ENCODE measurements at places on chromosomes 1 and 21.

DNA sequence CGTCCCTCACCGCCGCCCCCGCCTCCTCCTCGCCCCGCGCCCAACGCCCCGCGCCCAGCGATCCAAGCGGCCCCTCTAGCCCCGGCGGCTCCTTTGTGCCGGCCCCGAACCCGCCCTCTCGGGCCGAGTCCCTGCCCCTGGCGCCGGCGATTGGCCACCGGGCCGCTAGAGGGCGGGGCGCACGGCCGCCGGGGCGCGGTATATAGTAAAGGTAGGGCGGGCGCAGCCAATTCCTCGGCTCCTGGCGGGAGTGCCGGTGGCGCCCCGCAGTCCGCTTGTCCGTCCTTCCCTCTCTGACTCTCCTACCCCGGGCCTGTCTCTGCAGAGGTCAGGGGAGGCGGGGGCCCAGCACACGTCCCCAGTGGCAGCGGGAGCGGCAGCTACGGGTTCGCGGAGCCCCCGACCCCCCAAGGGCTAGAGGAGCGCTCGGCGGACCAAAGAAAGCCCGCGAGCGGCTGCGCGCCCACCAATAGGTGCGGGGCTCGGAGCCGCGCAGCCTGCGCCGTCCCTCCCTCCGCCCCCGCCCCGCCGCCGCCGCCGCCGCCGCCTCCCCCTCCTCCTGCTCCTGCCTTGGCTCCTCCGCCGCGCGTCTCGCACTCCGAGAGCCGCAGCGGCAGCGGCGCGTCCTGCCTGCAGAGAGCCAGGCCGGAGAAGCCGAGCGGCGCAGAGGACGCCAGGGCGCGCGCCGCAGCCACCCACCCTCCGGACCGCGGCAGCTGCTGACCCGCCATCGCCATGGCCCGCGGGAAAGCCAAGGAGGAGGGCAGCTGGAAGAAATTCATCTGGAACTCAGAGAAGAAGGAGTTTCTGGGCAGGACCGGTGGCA, at the start of gene ATP1B1:
ATP1B1 (plus strand) TSS at position 596 of the 826 bp plus-strand sequence; CDS start at position 736, 140 bp downstream.
- DNase-seq: peak; percentile 95

DNA sequence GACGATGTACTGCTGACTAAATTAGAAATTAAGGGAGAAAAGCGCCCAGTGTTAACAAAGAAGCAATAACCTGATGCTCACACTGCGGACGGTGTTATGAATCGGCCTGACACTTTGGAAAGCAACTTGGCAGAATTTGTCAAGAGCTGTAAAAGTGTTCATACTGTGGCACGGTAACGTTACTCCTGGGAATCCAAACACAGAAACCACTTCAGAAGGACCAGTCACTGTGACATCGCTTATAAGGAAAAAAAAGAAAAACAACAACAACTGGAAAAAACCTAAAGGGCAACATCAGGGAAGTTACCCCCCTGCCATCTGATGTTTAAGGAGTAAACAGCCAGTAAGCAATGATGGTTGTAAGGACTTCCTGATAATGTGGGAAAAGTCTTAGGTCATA, 27.7 kb downstream of the CAPZB start:
- DNase-seq: no peak

DNA sequence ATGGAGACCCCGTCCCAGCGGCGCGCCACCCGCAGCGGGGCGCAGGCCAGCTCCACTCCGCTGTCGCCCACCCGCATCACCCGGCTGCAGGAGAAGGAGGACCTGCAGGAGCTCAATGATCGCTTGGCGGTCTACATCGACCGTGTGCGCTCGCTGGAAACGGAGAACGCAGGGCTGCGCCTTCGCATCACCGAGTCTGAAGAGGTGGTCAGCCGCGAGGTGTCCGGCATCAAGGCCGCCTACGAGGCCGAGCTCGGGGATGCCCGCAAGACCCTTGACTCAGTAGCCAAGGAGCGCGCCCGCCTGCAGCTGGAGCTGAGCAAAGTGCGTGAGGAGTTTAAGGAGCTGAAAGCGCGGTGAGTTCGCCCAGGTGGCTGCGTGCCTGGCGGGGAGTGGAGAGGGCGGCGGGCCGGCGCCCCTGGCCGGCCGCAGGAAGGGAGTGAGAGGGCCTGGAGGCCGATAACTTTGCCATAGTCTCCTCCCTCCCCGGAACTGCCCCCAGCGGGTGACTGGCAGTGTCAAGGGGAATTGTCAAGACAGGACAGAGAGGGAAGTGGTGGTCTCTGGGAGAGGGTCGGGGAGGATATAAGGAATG, 505 bp downstream of the LMNA start:
- no peak for DNase-seq

GRCh38 chr21:42424914-42425541, 21.3 kb downstream of the UBASH3A start:
- DNase-seq: no peak

DNA sequence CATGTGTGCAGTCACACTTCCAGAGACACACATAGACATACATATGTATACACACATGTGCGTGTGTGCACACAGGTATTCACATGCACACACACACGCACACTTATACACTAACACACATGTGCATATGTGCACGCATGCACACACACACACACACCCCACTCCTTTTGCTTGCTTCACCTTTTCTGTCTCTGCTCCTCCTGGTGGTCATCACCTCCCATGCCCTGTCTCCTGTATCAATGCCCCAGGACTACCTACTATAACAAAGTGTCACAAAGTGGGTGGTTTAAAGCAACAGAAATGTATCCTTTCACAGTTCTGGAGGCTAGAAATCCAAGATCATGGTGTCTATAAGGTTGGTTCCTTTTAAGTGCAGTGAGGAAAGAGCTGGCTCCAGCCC, 27.4 kb downstream of the ETS2 start:
- DNase-seq: no peak

DNA sequence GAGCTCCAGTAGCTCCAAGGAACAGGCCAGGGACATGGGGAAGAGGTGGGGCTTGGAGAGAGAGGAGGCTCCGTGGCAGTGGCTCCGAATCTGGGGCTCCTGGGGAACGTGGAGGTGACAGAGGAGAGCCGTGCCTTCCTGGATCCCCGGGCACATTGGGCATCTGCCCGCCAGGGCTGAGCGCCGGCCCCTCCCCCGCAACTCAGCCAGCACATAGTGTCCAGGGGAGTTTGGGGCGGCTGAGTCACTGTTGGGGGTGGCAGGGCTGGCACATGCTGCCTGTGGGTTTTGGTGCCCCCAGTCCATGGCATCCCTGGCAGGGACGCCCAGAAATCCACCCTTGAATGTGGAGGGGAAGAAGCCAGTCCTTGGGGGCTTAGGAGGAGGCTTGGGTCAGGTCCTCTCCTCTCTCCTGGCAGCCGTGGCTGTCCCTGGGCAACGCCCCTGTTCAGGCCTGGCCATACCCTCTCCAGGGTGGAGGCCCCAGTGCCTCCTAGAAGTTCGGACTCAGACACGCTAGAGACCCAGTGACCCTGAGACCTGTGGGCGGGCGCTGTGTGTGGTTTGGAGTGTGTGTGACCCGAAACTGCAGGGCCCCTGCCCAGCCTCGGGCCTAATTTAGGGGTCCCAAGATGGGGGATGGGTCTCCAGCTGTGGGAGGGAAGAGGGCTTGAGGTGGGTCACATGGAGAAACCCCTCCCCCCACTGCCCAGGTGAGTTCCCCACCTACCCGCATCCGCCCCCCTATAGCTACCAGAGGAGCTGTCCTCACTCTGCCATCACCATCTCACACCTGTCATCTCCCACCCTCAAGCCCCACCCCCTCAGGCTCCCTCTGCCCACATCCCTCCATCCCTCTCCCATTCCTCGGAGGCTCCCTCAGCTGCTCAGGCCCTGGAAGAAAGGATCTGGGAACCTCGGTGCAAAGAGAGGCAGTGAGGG, 1.6 kb downstream of the HSPB7 start:
- no peak for DNase-seq

GRCh38 chr21:44701541-44701940, 4.6 kb downstream of the KRTAP10-12 start:
- no peak for DNase-seq

- no peak for DNase-seq
Observed at GRCh38 chr1:29711582-29712283, 475.4 kb downstream of the PTPRU start.

- no peak for DNase-seq
Observed at GRCh38 chr1:45834689-45835088, 31.3 kb downstream of the MAST2 start.

- DNase-seq: no peak
Observed at GRCh38 chr1:62884156-62884740, 100.3 kb downstream of the ATG4C start.
